ENCODE measurements at places on chromosomes 1 and 21. TPM values are rescaled to one million over a fixed set of nuclear protein-coding genes. Genes with fewer than 3 reads are reported as not detected.
A peak's percentile ranks its signal among the peaks of the same experiment; 100 is the strongest.

The IRF6 gene
- total RNA-seq, result 30.3 TPM

The AGRN gene
- 1,083 TPM for total RNA-seq

The OR2L2 gene
- total RNA-seq, result not detected

The CCDC190 gene
- total RNA-seq, result not detected

The HES2 gene
- total RNA-seq, result 5.8 TPM

DNA sequence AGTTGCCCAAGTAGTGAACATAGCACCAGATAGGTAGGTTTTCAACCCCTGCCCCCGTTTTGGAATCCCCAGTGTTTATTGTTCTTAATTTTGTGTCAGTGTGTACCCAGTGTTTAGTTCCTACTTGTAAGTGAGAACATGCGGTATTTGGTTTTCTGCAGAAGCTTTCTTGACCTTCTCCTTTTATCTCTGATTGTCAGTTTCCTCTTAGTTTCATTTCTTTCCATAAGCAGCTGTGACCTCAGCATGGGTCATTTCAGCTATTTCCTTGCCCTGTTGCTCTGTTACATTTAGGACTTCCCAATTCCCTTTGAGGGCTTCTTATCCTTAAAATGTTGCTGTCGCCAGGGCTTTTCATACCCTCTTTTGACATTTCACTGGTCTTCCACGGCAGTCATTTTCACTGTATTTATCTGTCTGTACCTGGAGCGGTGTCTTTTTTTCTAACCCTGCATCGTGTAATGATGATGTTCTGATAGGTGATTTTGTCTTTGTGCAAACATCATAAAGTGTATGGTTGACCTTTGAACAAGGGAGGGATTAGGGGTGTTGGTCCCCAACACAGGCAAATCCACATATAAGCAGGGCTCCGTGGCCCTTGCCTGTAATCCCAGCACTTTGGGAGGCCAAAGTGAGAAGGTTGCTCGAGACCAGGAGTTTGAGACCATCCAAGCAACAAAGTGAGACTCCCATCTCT lies 15.0 kb downstream of the ITSN1 start:
- no peak for DNase-seq

- no peak for DNase-seq
Observed at GRCh38 chr1:107840725-107841124, 124.3 kb downstream of the VAV3 start.

- peak; percentile 64 for DNase-seq
Observed at GRCh38 chr21:43740497-43741156, 21.7 kb downstream of the PDXK start.

DNA sequence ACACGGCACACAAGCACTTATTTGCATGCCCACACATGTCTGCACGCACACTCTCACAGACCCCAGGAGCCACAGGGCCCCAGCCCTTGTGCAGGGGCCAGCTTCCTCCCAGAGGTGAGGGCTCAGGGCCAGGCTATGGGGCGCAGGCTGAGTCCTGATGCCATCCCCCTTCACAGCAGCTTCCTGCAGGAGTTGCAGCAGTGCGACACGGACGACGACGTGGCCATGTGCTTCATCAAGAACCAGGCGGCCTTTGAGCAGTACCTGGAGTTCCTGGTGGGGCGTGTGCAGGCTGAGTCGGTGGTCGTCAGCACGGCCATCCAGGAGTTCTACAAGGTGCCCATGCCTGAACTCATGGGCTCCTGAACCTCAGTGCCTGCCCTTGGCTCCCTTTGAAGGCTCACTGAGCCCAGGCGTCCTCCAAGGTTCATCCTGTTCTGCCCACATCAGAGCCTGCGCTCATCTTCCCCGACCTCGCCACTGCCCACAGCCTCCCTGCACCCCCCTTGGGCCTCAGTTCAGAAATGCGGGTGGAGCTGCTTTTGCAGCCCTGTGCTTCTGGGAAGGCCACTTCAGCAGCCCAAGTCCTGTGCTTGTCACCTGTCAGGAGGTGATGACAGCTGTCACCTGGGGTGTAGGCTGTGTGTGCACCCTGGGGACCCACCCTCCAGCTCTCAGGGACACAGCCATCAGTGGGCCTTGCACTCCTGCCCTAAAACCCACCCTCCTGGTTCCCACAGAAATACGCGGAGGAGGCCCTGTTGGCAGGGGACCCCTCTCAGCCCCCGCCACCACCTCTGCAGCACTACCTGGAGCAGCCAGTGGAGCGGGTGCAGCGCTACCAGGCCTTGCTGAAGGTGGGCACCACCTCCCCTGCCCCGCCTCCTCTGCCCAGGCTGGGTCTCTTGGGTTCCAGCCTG lies 66.6 kb downstream of the TRIM11 start:
- DNase-seq, result no peak

DNA sequence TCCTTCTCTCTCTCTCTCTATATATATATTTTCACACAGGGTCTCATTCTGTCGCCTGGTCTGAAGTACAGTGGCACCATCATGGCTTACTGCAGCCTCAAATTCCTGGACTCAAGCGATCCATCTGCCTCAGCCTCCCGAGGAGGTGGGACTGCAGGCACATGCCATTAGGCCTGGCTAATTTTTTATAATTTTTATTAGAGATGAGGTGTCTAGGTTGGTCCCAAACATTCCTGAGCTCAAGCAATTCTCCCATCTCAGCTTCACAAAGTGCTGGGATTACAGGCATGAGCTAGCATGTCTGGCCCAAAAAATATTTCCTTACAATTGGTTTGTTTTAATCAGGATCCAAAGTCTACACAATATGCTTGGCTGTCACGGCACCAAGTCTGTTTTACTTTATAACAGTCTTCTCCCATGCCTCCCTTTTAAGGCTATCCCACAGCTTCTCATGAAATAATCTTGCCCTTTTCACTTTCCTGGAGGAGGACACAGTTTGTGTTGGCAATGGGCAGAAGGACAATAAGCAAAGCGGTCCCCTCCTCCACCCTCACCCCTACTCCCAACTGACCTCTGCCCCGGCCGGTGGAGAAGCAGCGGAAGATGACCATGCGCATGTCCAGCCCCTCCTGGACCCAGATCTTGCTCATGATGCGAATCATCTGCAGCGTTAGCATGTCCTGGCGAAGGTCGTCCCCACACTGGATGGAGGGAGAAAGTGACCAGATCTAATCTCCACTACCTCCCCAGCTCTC lies 28.2 kb upstream of the PPP1R15B start:
- no peak for DNase-seq

- DNase-seq, result no peak
Observed at GRCh38 chr1:55882931-55883330, 667.8 kb upstream of the USP24 start.

- DNase-seq, result no peak
Observed at GRCh38 chr1:5616366-5617178, 375.7 kb downstream of the NPHP4 start.

DNA sequence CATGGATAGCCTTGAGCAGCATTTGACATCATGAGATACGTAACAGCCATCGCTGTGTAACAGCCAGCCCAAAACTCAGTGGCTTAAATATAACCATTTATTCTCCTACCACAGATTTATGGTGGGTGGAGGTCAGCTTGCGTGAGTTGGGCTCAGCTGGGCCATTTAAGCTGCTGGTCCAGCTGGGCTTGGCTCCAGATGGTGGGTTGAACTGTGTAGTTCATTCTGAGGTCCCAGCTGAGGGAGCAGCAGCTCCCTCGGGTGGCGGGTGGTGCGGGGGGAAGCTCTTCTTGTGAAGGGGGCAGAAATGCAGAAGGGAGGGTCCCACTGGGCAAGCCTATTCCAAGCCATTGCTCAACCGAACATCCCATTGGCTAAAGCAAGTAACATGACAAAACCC lies 75.9 kb downstream of the IGSF21 start:
- DNase-seq, result no peak

GRCh38 chr1:225670806-225671733 lies 18.1 kb upstream of the ENAH start:
- DNase-seq, result peak; percentile 50

GRCh38 chr21:39675993-39676661 lies 63.4 kb downstream of the B3GALT5 start:
- peak; percentile 93 for DNase-seq

DNA sequence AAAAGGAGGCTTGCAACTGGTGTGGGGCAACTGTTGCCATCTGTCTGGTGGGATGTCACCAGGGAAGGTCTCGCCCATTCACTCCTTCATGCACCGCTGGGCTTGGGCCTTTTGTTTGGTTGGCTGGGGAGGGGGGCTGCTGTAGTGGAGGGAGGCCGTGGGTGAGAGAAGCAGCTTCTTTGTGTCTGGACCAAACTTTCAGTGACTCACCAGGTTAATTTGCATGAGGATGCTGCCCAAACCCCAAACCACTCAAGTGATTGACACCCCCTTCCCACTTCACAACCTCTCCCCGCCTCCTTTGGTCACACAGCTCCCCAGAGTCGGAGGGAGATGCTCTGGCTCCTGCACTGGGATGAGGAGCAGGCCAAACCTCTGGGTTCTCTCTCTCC lies 19.7 kb downstream of the BTG2 start:
- no peak for DNase-seq

GRCh38 chr1:29124366-29125236 lies 898 bp upstream of the TMEM200B start:
- DNase-seq, result no peak

DNA sequence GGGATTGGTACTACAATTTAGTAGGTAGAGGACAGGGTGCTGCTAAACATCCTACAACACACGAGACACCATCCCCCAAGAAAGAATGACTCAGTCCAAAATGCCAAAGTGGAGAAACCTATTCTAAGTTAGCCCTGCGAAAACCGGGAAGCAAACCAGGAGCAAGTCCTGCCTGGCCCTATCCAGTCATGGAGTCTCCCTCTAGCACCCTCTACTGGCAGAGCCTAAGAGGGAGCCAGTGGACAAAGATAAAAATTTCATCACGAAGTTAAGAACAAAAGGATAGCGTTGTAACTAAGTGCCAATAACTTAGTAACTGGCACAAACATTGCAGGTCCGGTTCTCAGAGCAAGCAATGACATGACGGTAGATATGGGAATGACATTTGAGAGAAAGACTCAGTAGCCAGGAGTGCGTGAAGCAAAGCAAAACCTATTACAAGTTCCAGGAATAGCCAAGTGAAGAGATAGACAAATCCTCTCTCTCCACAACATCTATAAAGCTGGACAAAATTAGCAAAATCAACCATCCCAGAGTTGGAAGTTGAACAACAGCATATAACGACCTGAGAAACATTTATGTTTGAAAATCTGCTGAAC lies 383.5 kb downstream of the OMA1 start:
- peak; percentile 72 for DNase-seq

DNA sequence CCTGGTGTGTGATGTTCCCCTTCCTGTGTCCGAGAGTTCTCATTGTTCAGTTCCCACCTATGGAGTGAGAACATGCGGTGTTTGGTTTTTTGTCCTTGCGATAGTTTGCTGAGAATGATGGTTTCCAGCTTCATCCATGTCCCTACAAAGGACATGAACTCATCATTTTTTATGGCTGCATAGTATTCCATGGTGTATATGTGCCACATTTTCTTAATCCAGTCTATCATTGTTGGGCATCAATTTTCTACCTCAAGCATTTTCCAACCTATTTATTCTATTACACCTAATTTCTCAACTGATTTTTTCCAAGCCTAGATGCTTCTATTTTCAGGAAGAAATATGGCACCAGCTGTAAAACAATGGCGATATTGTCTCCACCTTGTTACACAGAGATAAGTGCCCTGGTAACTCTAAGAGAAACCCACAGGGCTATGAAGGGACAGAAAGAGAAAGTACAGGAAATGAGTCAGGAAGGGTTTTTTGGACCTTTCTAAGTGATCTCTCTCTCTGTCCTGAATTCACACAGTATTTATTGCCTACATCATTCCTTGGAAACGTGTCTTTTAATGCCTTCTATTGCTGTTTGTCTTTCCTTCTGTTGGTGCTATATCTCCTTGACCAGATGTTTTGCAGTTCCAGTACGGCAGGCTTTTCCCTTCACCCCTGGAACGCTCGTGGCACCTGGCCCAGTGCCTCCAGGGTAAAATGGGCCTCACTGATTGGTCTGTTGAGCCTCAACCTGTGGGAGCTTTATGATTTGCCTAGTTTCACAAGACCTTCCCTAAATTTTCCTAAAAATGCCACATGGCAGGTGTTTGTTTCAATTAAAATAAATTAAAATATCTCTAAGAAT lies 14.6 kb upstream of the JAK1 start:
- DNase-seq, result peak; percentile 59

- DNase-seq, result no peak
Observed at GRCh38 chr1:27016376-27016775, 3.7 kb upstream of the TENT5B start.

DNA sequence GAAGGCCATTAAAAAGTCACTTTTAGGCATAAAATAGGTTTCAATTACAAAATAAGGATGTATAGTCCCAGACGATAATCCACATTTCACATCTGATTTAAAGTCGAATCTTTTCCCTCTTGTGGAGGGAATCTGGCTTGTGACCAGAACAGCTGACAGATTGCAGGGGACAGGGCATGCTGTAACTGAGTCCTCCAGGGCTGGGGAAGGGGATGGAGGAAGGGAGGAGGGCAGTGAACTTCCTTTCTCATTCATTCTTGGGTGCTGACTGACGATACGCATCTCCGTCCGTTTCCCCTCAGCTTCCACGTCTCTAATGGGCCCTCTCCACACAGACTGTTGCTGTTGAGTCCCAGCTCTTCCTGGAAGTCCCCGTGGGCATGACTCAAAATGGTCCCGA lies 108.1 kb upstream of the CSF3R start:
- DNase-seq, result no peak

DNA sequence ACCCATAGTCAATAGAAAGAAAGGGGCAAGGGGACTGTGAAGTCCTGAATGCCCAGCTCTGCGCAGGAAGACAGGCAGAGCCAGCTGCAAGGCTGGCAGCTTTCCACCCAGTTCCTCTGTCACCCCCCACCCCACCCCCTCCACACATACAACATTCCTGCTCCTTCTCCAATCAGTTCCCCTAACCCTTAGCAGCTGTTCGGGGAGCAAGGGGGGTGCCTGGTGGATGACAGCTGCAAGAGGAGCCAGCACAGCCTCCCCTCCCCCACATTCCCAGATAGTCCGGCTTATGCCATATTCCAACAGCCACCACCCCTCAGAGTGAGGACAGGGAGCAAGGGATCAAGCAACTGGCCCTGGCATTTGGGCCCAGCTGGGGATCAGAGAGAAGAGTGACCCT lies 9.7 kb downstream of the ARHGEF2 start:
- DNase-seq, result no peak

- DNase-seq, result peak; percentile 97
Observed at GRCh38 chr1:185463011-185463410, 146.0 kb upstream of the IVNS1ABP start.

DNA sequence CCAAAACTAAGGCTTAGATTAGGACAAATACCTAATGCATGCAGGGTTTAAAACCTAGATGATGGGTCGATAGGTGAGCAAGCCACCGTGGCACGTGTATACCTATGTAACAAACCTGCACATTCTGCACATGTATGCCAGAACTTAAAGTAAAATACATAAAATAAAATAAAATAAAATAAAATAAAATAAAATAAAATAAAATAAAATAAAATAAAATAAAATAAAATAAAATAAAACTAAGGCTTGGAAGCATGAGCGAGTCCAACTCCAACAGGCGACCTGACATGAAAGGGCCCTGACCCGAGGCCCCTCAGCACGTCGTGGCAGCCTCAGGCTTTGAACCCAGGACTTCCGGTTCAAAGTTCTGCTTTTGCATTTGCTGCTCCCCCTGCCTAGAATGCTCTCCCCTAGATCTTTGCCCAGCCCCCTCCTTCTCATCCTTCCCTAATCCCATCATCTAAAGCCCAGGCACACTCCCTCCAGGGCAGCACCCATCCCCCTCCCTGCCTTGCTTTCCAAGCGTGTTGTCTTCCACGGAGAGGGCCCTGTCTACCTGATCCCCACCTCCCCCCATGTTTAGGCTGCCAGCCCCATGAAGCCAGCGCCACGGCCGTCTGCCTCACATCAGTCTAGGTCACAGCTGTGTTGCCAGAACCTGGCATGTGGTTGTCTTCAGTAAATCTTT lies 64.3 kb downstream of the TAS1R2 start:
- no peak for DNase-seq

All from renal cortical epithelial cell (primary cell).